ENCODE measurements at places on chromosomes 3 and 15.

- DNase-seq, result no peak
These were observed 685 bp upstream of the FOXB1 start for GRCh38 chr15:60003243-60004008.

- DNase-seq, result no peak
These were observed 80.8 kb upstream of the SKOR1 start for GRCh38 chr15:67744331-67745072.

DNA sequence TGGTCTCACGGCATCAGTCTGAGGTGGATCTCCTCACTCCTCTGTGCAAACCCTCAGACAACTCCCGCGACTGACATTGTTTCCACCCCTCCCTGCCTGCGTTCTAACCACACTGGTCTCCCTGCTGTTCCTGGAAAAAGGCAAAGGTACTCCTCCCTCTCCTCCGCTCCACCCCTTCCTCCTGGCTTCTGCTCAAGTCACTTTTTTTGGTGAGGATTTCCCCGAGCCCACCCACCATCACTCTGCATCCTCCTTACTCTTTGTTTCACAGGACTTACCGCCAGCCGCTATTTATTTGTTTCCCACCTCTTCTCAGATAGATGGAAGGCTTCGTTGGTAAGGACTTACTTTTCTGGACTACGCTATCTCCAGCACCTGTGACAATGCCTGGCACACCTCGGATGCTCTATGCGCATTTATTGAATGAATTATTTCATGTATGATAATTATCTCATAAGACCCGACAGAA lies 25.6 kb downstream of the PRR23E start:
- no peak for DNase-seq

DNA sequence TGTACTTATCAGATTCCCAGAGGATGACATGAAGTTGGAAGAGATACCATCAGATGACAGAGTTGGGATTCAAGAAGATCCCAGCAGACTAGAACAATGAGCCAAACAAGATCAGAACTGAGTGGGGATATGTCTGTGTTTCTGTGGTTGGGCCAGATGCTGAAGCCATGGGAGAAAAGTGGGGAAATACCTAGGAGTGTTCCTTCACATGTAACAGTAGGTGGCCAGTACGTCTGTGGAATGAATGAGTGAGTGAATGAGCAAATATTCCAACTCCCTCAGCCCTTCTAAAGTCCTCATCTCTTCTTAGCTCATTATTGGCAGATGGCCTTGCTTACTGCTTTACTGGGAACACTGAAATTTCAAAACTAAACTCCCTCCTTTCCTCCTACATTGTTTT lies 32.2 kb upstream of the GREM1 start:
- no peak for DNase-seq

DNA sequence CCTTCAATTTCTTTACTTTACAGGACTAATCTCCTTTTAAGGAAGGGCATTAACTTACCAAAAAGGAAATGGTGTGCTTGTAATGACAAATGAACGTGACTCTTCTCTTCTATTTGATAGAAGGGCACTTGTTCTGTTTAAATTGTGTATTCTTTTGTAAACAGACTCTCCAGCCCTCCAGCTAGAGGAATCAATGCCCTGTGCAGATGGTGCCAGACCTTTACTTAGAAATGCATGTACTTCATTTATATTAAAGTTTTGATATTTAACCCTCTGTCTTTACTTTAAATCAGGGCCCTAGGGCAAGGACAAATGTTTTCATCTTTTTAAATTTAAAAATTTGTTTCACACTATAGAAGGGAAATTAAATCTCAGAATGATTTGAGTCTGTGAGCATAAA lies 355.1 kb downstream of the GBE1 start:
- no peak for DNase-seq

DNA sequence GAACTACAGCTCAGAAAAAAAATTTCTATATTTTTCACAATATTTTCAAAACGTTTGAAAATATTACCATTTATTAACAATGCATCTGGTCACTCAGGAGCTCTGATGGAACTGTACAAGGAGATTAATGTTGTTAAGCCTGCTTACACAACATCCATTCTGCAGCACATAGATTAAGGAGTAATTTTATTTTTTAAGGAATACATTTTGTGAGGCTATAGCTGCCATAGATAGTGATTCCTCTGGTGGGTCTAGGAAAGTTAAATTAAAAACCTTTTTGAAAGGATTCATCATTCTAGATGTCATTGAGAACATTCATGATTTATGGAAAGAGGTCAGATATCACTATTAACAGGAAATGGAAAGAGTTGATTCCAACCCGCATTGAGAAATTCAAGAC lies 196.9 kb downstream of the C3orf38 start:
- DNase-seq, result no peak

DNA sequence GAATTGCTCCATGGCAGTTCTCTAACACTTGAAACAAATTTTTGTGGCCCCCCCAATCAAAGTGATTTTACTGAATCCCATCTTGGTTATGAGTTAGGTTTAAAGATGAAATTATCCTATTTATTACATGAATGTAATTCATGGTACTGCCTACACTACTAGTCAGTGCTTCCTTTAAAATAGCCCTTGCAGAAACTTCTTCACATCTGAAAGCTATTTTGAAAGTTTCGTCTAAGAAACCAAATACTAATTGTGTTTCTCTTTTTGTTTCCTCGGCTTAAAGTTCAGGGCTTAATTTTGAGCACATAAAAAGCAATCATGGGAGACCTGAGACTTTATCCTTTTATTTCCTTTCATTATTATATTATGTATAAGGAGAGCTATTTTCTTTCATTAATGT lies 72.1 kb downstream of the PLOD2 start:
- DNase-seq, result no peak

- DNase-seq, result peak; percentile 58
These were observed 68.5 kb downstream of the TRANK1 start for GRCh38 chr3:36876181-36876936.

- DNase-seq, result no peak
These were observed 136.5 kb upstream of the RBMS3 start for GRCh38 chr3:29144361-29144760.

DNA sequence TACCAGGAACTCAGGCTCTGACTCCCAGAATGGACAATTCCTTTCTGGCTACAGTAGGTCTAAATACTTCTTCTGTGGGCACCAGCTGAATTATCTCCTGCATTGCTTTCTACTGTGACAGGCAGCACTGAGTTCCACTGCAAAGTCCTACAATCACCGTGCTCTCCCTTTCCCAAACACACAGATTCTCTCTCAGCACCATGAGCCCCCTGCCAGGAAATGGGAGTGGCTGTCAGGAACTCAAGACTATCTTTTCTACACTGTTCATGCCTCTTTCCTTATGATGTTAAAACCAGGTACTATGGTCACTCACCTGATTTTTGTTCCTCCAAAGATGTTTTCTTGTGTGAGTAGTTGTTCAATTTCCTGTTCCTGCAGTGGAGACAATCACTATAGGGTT lies 383.4 kb downstream of the EPHA6 start:
- DNase-seq, result no peak

Measured in GM19239 (cell line).